ENCODE measurements at places on chromosomes 3 and 15. TPM values are rescaled to one million over a fixed set of nuclear protein-coding genes. Genes with fewer than 3 reads are reported as not detected.

The GRIP2 gene
- 0.36 TPM for total RNA-seq

The PPCDC gene
- 31.0 TPM for total RNA-seq

The ZNF619 gene
- 6.0 TPM for total RNA-seq

The INSYN1 gene
- total RNA-seq: not detected

The MEIS2 gene
- 10.0 TPM for total RNA-seq

The GP5 gene
- total RNA-seq: not detected

The CCR2 gene
- total RNA-seq: not detected

The KCNH8 gene
- not detected for total RNA-seq

The PPP2R3A gene
- total RNA-seq: 9.4 TPM

GRCh38 chr3:26350853-26351252 lies 271.7 kb upstream of the LRRC3B start:
- H3K27ac ChIP-seq: no peak overlapping the region
- no peaks in the 10 kb centered on the region for H3K27me3 ChIP-seq
- H3K4me1 ChIP-seq: no peaks in the 10 kb centered on the region
- no peaks in the 10 kb centered on the region for H3K36me3 ChIP-seq
- no peak for DNase-seq

- H3K27ac ChIP-seq: peak overlapping the region; percentile 72
- H3K4me3 ChIP-seq: no peak overlapping the region
- no peaks in the 10 kb centered on the region for H3K36me3 ChIP-seq
- no peaks in the 10 kb centered on the region for H3K27me3 ChIP-seq
Observed at GRCh38 chr3:157122832-157123427, 37.0 kb downstream of the CCNL1 start.

DNA sequence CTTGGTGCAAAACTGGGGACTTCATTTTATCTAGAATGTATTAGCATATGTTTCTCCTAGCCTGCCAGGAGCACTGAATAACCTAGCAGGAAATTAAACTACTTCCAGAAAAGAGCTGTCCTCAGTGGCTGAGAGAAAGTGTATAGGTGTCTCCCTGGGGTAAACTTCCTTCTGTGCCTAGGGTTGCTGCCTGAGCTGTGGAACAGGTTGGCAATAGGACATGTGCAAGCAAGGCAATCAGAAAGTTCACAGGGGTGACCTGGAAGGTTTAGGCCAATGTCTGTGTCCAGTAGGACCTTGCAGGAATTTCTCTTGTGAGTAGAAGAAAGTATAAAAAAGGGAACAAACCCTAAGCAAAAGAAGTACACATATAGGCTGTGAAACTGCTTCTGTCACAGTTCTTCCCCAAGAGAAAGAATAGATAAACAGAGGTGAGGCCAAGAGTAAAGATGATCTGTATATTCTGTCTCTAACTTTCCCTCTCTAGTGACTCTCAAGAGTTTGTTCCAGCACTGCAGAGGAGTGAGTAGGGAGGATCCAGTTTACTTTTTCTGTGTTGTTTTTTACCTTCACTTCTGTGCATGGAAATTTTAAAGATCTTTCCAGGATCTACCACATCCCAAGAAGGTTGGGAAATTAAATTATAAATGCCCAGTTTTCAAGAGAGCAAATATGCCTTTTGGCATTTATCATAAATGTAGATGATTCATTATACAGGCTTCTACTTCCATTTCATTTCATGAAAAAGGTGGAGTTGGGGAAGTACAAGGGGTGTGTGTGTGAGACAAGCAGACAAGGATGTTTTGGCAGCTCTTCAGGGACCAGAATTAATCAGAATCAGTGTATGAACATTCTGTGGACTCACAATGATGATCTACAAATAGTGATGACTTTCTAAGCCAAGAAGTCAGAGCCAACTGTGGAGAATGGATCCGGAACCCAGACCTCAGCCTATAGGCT lies 155.2 kb downstream of the RBPMS2 start:
- peak; percentile 85 for DNase-seq
- H3K27me3 ChIP-seq: no peaks in the 10 kb centered on the region
- H3K4me3 ChIP-seq: no peak overlapping the region
- 0 out of 2 replicates have a peak, but pooled peaks cover 3% of the 10 kb centered on the region for H3K36me3 ChIP-seq
- H3K4me1 ChIP-seq: peaks cover 22% of the 10 kb centered on the region
- H3K27ac ChIP-seq: peak overlapping the region; percentile 73

DNA sequence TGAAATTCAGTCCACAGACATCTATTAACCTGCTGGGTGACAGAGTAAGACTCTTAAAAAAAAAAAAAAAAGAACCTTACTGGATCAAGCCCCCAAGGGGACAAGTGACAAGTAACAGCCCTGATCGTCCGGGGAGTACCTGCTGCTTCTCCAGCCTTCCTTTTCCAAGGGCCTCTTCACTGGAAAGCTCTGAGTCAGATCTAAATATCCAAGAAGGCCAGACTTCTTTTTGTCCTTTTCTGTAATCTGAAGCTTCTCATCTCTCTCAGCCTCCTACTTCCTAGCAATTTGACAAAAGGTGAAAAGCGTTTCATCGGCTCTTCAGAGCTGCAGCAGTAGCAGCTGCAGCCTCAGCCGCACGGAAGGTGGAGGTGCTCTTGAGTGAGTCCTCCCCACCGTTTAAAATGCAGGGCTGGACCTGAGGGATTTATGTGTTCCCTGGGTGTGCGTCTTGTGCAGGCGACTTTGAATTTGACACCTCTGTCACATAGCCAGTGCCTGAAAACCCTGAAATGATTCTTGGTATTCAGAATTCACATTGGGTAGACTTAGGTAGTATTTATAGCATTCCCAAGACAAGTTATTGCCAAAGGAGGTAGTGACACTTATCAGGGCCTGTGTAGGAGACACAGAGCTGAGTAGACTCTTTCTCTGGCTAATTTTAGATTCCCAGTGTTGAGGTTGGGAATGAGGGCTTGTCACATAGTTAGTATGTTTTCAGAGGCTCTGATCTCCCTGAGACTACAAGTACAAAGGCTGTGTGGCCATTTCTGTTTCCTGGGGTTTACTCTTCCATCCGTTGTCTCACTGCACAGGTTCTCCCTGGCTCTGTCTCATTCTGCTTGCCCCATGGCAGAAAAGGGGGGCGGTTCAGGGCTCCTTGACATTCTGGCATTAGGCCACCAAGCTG lies 291.2 kb upstream of the C2CD4B start:
- H3K27ac ChIP-seq: no peak overlapping the region
- DNase-seq: peak; percentile 28

GRCh38 chr3:177742273-177742672 lies 545.0 kb upstream of the TBL1XR1 start:
- no peak for DNase-seq
- H3K27ac ChIP-seq: no peak overlapping the region
- no peak overlapping the region for H3K4me3 ChIP-seq

DNA sequence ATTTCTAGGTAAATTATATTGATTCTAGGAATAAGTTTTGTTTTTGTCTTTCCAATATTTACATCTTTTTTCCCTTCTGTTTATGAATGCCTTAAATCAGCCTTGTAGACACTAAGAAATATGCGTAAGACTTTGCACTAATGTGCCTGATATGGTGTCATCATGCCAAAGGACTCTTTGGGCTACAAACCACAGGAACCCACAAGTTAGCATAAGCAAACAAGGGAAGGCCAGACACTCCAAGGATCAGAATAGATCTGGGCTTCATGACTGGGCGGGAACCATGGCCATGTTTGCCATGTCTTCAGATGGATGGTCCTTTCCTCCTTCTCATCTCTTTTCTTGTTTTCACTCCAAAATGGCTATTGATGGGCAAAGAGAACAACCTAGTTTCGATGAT lies 242.2 kb upstream of the CHRNA7 start:
- H3K27me3 ChIP-seq: 0 out of 2 replicates have a peak, but pooled peaks cover 8% of the 10 kb centered on the region
- H3K4me3 ChIP-seq: no peak overlapping the region
- no peaks in the 10 kb centered on the region for H3K36me3 ChIP-seq

DNA sequence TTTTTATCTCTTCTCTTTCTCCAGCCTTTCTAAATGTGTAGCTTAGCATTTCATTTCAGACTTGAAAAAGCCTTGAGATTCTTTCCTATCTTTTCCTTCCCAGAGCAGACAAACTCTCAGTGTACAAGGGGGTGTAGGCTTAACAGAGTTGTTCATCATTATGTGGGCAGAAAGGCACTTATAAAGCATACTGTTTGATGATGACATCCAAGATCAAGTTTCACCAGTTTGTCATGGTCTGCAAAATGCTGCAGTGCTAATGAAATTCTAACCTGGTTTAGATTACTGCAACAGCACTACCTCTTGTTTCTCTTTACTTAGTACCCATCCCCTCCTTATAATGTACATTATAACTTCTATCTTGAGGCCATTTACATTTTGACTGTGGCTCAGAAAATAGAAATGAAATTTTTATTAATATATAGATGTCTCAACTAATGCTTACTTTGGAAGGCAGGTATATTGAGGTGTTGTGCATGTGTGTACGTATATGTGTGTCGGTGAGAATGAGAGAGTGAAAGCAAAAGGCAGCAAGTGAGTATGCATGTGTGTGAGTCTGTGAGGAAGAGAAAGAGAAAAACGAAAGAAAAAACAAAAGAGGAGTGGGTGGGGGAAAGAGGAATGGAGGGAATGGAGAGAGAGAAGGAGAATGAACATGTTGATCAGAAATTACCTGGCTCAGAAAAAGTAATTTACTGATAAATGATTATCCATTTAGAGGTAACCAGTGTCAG lies 1043.6 kb downstream of the TUSC7 start:
- no peaks in the 10 kb centered on the region for H3K4me1 ChIP-seq
- H3K27me3 ChIP-seq: no peaks in the 10 kb centered on the region
- peak; percentile 21 for DNase-seq
- H3K36me3 ChIP-seq: no peaks in the 10 kb centered on the region
- no peak overlapping the region for H3K4me3 ChIP-seq

DNA sequence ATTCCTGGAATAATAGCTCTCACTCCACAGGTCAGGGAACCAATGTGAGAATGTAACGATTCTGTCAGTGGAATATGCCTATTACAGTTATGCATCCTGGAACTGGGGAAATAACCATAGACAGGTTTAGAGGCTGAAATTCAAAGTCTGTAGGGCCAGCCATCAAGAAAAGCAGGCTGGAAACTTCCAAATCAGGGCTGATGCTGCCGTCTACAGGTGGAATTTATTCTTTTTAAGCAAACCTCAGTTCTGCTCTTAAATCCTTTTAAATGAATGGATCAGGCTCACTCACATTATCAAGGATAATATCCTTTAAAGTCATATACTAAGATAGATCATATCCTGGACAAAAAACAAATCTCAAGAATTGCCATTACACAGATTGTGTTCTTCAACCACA lies 699.8 kb downstream of the NR2F2 start:
- H3K27ac ChIP-seq: no peak overlapping the region
- DNase-seq: peak; percentile 20
- H3K36me3 ChIP-seq: no peaks in the 10 kb centered on the region
- H3K27me3 ChIP-seq: no peaks in the 10 kb centered on the region
- no peak overlapping the region for H3K4me3 ChIP-seq

DNA sequence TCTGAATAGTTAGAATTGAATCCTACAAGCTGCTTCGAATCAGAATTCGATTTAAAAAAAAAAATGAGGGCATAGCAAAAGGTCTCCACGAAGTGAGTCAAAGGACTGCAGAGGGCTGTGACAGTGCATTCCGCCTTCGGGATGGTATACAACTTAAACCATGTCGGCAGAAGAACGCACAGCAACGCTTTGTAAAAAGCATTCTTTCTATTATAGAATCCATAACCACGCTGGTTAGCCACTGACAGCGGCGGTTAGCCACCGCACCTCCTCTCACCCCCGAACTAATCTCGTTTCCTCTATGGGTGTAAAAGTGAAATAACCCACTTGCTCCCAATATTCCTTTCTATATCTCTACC lies 664 bp upstream of the PIK3CA start:
- H3K4me1 ChIP-seq: peaks cover 12% of the 10 kb centered on the region
- no peaks in the 10 kb centered on the region for H3K27me3 ChIP-seq
- DNase-seq: no peak
- peak overlapping the region; percentile 91 for H3K4me3 ChIP-seq
- peak overlapping the region; percentile 13 for H3K27ac ChIP-seq

DNA sequence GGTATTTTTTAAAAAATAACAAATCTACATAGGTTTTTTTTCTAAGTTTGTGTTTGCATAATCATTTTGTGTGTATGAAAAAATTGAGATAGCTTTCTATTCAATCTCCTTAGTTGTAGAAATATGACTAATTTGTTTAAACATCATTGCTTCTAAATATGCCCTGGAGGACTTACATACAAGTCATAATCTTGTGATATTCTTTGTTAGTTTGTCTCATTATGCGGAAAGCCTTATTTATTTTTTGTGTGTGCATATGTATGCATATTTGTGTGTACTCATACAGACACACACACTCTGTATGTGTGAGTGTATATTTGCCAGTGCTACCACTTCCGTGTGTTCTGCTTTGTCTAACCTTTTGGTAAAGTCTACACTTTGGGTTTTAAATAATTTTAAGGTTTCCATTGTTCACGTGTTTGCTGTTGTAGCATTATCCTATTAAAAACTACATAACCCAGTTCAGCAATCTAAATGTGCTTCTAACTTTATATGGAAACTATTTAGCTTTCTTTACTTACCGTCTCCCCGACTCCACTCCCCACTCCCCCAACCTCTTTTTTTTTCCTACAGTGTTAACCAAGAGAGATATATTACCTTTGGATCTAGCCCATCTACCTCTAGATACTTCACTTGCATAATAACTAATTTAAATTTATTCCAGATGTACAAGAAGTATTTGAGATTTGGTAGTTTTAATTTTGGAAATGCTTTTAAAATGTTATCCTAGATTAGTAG lies 111.7 kb downstream of the FNDC3B start:
- no peaks in the 10 kb centered on the region for H3K36me3 ChIP-seq
- peak; percentile 52 for DNase-seq
- H3K4me1 ChIP-seq: peaks cover 69% of the 10 kb centered on the region
- peak overlapping the region; percentile 92 for H3K27ac ChIP-seq

GRCh38 chr3:106371971-106372805 lies 503.4 kb upstream of the CBLB start:
- H3K4me3 ChIP-seq: no peak overlapping the region
- H3K27ac ChIP-seq: no peak overlapping the region
- DNase-seq: no peak
- H3K27me3 ChIP-seq: no peaks in the 10 kb centered on the region

DNA sequence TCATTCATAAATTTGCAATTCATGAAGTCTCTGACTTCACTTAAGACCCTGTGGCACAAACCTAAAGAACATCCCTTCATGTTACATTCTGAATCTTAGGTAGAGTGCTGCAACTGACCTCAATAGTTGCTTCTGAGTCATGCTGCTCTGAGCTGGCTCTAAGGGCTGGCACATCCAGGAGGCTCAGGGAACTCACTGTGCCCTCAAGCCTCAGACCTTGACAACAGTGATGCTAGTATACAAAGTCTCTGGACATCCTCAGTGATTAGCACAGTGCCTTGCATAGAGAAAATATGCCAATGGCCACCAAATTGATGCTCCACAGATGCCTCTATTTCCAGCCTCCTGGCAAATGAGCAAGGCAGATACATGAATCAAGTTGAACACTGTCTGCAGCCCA lies 740.9 kb upstream of the LMCD1 start:
- no peaks in the 10 kb centered on the region for H3K27me3 ChIP-seq
- no peak overlapping the region for H3K4me3 ChIP-seq
- no peak for DNase-seq
- no peaks in the 10 kb centered on the region for H3K4me1 ChIP-seq
- no peak overlapping the region for H3K27ac ChIP-seq
- H3K36me3 ChIP-seq: no peaks in the 10 kb centered on the region
